Hematopoietic multipotent progenitor cell treated with erythropoietin and hydrocortisone succinate and interleukin-3 and kit ligand, for 4 days (in vitro differentiated cells): ENCODE measurements at places on chromosomes 16 and 17.
A peak's percentile ranks its signal among the peaks of the same experiment; 100 is the strongest.

GRCh38 chr17:81890447-81891302 lies 711 bp downstream of the ALYREF start:
- DNase-seq: peak; percentile 66

DNA sequence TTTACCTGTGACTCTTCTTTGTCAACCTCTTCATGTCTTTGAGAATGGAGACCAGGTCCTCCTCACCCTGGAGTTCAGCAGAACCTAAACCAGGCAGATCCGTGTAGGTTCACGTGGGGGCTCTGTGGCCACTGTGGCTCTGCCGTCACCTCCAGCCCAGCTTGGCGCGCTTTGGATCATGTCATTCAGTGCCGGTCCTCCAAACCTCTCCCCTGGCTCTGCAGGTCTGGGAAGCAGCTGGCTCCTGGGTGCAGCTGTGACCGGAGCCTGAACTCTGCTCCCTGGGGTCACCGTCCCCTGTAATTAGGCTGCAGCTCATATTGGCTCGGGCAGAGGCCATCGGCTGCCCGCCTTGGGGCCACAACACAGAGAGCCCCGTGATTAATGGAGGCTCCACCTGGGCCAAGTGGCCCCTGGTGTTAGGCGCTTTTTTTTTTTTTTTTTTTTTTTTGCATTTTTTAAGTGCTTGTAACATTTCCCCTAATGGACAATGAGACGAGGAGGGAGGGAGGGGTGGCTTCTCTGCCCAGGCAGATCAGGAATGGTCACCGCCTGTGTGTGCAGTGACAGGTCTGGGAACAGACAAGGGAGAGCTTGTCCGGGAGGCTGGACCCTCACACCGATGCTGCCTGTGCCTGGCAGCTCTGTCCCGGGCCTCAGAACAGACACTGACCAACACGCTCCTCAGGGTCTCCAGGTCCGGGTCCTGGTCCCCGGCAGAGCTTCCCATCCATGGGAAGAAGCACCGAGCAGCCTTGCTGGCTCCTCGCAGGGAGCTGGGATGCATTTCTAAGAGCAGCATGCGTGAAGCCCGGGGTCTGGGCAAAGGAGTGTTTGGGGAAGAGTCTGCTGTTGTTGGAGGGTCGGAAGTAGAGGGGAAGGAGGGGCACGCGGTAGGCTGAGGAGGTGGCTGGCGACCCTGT lies 247.9 kb downstream of the SEC14L1 start:
- no peak for DNase-seq

- no peak for DNase-seq
Observed at GRCh38 chr16:48487287-48487686, 102.1 kb upstream of the SIAH1 start.

GRCh38 chr16:29030086-29030840 lies 45.4 kb downstream of the LAT start:
- no peak for DNase-seq

- no peak for DNase-seq
Observed at GRCh38 chr17:35099908-35100307, 19.8 kb downstream of the RAD51D start.

- DNase-seq: no peak
Observed at GRCh38 chr16:30688701-30689100, 10.3 kb upstream of the SRCAP start.

DNA sequence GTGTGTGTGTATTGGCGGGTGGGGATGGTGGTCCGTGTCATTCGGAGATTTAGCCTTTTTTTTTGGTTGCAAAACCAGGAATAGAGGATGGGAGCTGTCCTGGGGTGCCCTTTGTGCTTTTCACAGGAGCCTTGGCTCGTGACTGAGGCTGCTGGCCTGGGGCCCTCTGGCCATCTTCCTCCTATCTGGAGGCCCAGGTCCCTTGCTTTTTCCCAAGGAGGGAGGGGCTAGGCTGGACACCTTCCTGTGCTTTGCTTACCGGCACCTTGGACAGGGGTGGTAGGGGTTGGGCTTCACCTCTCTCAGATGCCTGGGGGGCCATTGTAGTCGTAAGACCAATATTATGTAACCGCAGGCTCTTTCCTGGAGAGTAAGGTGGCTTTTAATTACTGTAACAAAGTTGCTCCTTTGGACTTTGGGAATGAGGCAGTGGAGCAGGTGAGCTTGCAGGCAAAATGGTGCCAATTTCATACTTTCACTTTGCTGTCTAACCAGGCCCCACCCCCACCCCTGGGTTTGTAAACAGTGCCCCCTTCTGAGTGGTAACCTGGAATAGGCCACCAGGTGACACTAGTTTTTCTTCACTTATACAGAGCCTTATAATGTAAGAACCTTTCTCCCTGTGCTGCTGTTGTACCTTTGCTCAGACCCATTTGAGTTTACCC lies 1.2 kb downstream of the DYNLL2 start:
- DNase-seq: peak; percentile 81

- DNase-seq: peak; percentile 45
Observed at GRCh38 chr17:32672711-32673110, 185.9 kb downstream of the CDK5R1 start.

DNA sequence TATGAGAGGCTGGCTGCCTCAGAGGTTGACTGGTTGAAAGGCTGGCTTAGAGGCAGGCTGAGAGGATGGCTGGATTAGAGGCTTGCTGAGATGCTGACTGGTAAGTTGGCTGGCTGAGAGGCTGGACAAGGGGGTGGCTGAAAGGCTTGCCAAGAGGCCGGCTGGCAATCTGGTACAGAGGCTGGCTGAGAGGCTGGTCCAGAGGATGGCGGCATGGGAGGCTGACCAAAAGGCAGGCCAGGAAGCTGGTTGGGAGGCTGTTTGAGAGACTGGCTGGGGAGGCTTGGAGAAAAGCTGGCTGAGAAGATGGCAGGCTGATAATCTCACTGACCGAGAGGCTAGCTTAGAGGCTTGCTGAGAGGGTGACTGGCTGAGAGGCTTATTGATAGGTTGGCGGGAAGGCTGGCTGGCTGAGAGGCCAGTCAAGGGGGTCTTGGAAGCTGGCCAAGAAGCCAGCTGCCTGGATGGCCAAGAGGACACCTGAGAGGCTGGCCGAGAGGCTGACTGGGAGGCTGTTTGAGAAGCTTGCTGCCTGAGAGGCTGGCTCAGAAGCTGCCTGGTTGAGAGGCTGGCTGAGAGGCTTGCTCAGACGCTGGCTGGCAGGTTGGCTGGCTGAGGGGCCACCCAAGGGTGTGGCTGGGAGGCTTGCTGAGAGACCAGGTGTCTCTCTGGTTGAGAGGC lies 34.2 kb upstream of the ACSM2B start:
- no peak for DNase-seq

- DNase-seq: no peak
Observed at GRCh38 chr17:70181376-70181775, 12.0 kb downstream of the KCNJ2 start.

DNA sequence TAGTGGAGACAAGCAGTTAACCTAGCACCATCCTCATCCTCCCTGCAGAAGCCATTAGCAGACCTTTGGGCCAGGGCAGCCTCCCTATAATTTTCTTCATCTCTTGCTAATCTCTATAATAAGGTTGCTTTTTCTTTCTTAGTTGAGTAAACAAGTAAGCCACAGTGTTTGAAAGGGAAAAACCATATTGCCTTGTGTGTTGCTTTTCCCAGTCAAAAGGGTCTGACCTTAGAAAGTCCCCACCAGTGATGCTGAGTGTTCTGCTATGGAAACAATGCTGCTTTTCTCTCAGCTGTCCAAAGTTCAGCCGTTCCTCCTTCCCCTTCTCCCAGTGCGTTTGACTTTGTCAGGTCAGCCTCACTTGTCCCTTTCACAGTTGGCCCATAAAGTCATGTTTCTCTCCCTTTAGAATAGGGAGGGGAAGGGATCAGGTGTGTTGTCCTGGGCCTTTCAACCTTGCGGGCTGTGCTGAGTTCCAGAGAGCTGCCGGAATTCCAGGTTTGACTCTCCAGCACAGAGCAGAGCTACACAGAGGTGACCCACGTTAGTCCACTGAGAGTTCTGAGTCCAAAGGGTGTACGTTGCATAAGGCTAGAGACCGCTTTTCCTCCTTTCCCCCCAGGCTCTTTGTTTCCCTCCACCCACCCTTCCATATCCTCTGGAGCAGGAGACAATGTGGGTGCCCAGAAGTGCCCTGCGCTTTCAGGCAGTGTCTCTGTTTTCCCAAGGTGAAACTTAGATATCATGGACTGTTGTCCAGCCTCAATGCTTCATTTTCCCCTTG lies 15.9 kb upstream of the CLEC18C start:
- no peak for DNase-seq

- no peak for DNase-seq
Observed at GRCh38 chr16:85623997-85624601, 11.0 kb downstream of the GSE1 start.

DNA sequence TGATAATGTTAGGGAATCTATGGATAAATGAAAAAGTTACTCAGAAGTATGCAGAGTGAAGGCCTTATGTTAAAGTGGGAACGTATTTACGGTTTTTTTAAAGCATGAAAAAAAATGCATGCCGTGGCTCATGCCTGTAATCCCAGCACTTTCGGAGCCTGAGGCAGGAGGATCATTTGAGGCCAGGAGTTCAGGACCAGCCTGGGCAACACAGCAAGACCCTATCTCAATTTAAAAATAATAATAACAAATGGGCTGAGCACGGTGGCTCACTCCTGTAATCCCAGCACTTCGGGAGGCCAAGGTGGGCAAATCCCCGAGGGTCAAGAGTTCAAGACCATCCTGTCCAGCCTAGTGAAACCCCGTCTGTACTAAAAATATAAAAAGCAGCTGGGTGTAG lies 6.0 kb downstream of the POLR2A start:
- DNase-seq: no peak

DNA sequence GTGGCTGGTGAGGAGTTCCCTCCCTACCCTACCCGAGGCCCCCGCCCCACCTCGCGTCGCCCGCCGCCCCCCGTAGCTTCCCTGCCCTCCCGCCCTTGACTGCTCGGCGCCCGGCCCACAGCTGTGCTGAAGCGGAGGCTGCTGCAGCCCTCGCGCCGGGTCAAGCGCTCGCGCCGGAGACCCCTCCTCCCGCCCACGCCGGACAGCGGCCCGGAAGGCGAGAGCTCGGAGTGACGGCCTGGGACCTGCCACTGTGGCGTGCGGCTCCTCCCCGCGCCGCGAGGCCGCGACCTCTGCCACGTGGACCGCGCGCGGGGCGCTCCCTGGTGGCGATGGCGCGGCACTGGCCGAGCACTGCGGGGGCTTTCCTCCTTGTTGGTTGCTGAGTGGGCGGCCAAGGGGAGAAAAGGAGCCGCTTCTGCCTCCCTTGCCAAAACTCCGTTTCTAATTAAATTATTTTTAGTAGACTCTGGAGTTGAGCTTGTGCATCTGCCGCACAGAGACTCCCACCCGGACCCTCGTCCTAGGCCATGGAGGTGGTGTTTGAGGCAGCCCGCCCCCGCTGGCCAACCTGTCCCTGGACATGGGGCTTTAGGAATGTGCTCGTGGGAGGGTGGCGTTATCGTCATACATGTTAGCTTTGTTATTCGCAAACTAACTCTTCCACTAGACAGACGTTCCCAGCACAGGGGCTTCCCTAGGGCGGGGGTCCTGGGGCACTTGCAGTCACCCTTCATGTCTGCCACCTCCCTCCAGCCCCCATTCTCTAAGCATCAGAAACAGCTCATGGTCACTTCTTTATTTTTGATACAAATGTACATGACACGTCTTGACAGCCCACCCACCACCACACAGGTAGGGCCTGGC lies 4.4 kb downstream of the TP53I13 start:
- DNase-seq: peak; percentile 79

GRCh38 chr16:64159976-64160375 lies 961.9 kb downstream of the CDH11 start:
- no peak for DNase-seq

DNA sequence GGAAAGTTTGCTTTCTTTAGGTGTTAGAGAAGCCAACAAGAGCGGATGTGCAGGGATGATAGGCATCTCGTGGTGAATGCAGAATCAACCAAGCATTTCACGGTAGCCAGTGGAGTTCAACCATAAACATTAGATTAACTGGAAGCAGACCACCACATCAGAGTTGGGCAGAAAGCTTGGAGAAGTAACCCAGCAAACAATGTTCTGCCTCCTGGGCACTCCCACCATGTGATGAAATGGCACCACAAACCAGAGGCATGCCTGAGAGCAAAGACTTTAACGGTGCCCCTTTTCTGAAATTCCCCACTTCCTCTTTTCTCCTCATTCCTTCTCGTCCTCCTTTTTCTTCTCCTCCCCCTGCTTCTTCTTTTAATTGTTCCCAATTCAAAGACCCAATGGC lies 193.5 kb upstream of the ANKFN1 start:
- peak; percentile 62 for DNase-seq

DNA sequence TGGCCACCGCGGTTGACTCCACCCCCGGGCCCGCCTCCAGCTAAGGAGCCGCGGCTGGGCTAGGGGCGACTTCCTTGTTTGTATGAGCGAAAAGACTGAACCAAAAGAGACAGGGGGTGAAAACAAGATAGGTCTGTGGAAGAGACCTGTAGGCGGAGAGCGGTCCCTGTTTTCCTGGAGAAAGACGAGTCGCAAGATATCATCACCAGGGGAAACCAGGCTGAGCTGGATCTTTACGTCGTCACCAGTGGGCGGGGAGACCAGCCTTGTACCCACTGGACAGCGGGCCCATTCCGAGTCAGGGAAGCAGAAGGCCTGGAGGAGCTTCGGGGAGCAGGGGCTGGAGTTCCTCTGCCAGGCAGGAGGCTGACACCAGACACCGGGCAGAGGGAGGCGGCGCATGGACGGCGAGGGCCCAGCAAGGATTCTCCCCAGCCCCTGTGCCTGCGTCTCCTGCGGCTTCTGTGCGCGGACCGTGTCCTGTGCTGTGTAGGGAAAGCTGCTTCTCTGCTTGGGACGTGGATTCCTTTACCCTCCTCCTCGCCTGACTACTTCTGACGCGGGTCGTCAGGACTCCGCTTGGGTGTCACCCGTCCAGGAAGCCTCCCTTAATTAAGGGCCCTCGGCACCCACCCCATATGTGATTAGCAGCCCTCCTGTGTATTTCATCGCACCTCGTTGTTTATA lies 10.3 kb upstream of the ARL4D start:
- DNase-seq: peak; percentile 96

DNA sequence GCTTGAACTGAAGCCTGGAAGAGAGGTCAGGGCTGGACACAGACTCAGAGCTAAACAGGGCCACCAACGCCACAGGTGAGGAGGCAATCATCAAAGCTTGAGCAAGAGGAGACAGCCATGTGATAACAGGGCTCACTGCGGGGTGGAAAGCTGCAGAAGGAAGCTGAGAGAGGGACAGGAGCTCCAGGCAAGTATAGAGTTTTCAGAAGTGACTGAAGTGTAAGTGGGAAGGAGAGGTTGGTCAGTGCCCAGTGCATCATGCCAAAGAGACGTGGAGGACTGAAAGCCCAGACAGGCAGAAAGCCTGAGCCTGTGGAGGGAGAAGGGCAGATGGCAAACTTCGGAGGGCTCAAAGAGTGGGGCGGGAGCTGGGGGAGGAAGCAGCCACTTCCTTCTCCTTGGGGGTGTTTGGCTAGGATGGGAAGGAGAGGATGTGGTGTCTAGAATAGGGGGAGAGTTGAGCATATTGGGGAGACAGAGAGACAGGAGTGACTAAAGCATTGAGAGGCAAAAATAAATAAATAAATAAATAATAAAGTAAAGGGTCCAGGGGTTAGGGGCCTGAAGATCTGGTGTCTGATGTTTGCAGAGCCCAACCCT lies 2.6 kb downstream of the KIFC3 start:
- DNase-seq: peak; percentile 57

DNA sequence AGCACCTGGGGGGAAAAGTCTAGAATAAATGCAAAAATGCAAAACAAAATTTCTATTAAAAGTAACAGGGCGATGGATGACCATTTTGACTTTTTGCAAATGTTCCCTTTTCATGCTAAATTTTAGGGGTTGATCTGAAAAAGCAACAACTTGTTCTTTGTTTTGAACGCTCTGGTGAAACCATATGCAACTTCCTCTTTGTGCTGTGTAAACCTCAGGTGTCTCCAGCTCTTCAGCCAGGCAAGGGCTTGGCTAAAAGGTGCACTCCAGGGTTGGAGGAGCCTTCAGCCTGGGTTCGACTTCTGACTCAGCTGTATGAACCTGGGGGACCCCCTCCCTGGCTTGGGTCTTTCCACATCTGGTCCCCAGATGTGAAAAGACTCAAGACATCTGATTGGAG lies 9.5 kb downstream of the IRF8 start:
- DNase-seq: peak; percentile 30
